NCI-H146 (cell line): ENCODE measurements at places on chromosomes 3 and 15.

DNA sequence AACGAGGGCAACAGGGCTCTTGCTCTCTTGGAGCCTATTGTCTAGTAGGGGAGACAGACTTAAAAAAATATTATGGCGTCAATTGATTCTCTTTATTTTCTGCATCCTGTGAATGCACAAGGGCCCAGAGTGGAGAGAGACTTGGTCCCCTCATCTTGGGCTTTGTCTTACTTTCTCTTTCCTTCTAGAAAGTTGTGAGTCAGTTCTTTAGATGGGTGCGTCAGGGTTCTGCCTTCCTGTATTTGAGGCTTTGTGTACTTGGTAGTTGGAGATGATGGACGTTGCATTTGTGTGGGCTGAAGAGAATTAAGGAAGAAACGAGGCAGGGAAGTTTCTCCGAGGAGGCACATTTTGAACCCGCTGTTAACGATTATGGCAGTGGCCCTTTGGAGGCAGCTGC lies 52.9 kb downstream of the CACNA1D start:
- no peak for DNase-seq

DNA sequence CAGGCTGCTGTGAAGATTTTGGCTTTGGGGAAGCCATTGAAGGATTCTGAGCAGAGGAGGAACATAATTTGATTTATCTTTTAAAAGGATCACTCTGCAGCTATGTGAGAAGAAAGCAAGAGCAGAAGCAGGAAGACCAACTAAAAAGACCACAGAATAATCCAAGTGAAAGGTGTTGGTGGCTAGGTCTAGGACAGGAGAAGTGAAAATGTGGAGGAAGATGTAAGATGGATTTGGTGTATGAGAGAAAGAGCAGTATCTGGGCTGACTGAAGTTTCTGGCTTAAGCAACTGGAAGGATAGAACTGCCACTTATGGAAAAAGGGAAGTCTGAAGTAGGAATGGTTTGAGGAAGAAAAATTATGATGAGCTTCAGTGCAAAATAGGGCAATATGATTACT lies 62.0 kb downstream of the SFMBT1 start:
- DNase-seq = no peak

- DNase-seq = no peak
These were observed 32.9 kb downstream of the ZBTB11 start for GRCh38 chr3:101643861-101644613.

GRCh38 chr3:176969066-176969465 lies 228.2 kb downstream of the TBL1XR1 start:
- no peak for DNase-seq

DNA sequence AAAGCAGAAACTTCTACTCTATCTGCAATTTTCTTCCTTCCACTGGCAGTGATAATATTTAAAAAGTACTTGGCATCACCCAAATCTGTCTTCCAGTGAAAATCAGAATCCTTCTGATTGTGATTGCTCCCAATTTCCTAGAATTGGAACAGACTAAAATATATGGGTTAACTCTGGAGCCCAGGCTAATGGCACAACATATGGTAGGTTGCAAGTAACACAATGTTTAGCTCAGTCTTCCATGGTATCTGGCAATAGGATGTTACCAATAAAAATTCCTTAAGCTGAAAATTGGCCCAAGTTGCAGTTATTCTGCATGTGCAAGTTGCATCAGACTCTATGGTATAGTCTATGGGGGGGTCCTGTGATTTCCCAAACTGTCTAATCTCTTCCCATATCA lies 273.5 kb upstream of the ADAMTS9 start:
- DNase-seq = no peak

GRCh38 chr3:196947136-196947859 lies 5.0 kb upstream of the NCBP2 start:
- DNase-seq = no peak

GRCh38 chr3:33380653-33381052 lies 59.6 kb downstream of the UBP1 start:
- DNase-seq = no peak

- no peak for DNase-seq
These were observed 26.1 kb upstream of the SFMBT1 start for GRCh38 chr3:53071882-53072431.

GRCh38 chr15:31307270-31308184 lies 19.1 kb upstream of the KLF13 start:
- peak; percentile 19 for DNase-seq

GRCh38 chr3:150414959-150415358 lies 6.9 kb downstream of the TSC22D2 start:
- no peak for DNase-seq

DNA sequence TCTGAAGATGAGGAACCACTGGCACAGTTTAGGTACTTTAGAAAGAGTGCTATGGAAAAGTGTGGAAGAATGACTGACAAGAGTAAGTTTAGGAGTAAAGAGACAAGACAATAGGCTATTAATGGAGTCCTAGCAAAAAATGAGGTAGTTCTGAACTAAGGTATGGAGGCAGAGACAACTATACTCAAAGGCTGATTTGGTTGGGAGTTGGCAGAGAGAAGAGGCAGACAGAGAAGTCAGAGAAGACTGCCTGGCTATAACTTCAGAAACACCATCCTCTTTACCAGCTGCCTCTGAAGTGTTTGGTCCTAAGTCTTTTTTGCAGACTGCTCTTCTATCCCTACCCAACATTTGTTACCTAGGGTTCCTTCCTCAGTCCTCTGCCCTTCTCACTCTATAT lies 19.2 kb downstream of the DYNC1LI1 start:
- DNase-seq = no peak

DNA sequence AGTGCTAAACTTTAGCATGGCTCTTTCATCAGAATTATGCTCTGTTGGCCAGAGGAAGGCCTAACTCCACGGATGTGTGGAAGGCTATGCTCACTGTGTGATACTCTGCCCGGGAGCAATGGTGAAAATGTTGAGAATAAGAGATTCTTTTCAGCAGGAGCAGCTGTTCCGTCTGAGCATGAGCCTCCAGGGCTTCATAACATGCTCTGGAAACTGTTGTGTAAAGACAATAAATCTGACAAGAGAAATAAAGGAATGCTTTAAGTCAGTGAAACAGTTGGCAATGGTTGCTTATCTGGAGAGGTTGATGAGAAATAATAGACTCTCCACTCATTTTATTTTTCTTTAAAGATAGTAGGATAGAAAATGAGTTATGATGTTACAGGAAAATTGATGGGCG lies 269.8 kb downstream of the DIPK2A start:
- no peak for DNase-seq

GRCh38 chr3:36837089-36837488 lies 72.7 kb upstream of the DCLK3 start:
- DNase-seq = no peak

DNA sequence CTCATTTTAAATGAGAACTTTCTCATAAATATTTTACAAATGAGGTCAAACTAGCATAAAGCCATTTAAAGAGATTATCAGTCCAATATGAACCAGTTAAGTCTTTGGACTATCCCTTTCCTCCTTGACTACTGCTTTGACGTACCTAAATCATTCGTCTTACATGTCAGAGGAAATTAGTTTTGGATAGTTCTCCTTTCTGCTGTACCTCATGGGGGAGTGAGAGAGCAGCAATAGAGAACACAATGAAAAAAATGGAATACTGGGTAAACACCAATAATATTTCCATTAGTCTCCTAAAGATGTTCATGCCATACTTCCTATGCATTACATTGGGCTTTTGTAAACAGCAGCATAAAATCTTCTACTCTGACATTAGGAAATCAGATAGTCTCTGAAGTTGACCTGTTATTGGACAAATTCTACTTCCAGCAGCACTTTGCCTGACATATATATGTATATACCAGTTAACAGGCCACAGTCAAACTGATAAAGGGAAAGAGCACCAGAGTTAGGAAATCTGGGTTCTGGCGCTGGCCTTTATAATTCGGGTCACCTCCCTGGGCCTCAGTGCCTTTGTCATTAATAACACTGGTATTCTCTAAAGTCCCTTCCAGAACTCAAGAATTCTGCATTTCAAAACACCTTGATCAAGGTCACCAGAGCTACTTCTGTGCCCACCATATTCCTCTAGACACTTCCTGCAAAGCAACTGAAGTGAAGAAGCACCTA lies 26.8 kb downstream of the TIMMDC1 start:
- no peak for DNase-seq

GRCh38 chr15:62782071-62782841 lies 260.3 kb upstream of the TPM1 start:
- DNase-seq = peak; percentile 72

GRCh38 chr3:164537485-164537884 lies 540.8 kb downstream of the SI start:
- DNase-seq = no peak

- no peak for DNase-seq
These were observed 43.4 kb downstream of the ARMC8 start for GRCh38 chr3:138230525-138230924.

DNA sequence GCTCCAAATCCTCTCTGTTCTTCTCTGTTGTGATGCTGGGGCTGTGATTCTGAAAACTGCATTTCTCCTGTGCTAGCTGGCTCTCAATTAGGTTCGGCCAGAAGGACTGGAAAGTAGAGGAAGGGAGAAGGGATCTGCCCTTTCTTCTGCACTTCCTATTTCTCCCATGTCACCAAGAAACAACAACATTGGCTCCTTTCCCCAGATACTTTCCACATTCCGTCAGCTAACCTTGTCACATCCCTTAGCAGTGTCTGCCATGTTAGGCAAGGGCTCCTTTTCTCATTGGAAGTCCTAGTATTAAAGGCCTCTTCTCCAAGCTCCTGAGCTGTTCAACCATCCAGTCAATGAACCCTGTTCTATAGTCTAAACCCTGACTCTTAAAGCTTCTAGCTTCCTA lies 171.1 kb downstream of the ZNF621 start:
- no peak for DNase-seq

DNA sequence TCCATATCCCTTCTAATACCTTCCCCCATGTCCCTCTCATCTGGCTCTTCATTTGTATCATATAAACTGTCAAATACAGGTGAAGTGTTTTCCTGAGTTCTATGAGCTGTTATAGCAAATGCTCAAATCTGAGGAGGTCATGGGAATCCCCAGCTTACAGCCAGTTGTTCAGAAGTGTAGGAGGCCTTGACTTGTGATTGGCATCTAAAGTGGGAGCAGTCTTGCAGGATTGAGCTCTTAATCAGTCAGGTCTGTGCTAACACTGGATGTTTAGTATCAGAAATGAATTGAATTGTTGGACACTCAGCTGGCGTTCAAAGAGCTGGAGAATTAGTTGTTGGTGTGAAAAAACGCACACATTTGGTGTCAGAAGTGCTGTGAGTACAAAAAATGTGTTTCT lies 65.0 kb downstream of the IFT57 start:
- DNase-seq = no peak

- no peak for DNase-seq
These were observed 99.4 kb upstream of the MITF start for GRCh38 chr3:69639851-69640250.

- DNase-seq = no peak
These were observed 52.4 kb downstream of the HEG1 start for GRCh38 chr3:125003369-125003853.

DNA sequence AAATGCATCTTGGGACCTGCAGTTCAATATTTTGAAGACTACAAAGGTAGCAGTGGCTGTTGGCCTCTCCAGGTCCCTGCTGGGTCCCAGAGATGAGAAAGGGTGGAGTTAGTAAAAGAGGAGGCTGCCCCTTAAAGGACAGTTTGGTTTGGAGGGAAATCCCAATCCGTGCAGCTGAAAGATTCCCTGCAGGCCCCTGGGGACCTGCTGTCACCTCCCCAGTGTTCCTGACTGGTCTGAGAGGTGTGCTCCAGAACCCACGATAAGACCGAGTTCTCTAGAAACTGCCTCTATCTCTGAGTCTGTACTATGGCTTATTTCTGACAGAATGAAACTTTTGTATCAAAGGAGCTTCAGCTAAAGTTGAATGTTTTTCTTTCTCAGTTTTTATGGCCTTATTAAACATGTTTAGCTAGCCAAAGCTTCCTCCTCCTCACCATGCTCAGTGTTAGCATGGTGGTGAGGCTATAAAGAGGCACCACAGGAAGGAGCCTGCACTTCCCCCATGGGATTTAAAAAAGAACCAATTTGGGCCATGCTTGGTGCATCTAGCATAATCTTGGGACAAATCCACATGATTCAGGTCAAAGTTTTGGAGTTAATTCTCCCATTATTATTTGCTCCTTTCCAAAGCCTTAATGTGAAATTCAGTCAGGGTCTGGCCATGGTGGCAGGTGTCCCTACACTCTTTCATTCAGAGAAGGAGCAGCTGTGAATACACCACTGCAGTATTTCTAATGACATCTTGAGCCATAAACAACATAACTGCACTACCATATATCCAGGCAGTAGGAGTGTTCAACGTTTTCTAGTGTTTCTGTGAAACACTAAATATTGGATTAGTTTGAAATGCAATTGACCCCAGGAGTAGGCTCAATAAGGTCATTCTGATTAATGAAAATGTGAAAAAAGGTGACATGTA lies 74.4 kb downstream of the ATP1B3 start:
- peak; percentile 22 for DNase-seq

DNA sequence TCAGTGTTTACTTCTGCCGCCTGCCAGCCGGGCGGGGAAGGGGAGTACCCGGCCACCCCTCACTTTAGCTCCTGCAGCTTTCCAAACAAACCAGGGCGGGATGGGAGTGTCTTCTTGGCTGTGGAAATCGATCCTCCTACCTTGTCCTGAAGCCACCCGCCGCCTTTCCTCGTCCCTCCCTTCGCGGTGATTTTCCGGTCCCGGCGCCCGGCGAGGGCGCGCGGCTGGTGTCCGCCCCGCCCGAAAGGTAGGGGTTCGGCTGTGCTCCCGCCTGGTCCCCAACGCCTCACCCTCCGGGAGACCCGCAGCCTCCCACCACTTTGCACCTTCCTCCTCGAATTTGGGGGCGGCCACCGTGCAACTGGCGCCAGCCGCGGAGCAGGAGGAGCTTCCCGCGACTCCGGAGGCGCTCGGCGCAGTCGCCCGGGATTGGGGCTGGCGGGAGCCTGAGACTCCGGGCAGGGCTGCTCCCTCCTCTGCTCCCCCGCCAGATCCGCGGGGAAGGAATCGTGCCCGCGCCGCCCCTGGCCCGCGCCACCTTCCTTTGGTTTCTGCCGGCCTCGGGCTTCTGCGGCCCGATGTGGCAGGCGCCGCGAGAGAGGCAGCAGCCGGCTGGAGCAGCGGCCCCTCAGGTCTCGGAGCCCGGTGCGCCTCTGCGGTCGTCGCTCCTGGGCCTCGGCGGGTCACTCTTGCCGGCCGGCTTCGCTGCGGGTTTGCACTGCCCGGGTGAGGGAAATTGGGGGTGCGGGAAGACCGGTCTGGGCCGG lies 30.7 kb upstream of the ST3GAL6 start:
- DNase-seq = peak; percentile 60

DNA sequence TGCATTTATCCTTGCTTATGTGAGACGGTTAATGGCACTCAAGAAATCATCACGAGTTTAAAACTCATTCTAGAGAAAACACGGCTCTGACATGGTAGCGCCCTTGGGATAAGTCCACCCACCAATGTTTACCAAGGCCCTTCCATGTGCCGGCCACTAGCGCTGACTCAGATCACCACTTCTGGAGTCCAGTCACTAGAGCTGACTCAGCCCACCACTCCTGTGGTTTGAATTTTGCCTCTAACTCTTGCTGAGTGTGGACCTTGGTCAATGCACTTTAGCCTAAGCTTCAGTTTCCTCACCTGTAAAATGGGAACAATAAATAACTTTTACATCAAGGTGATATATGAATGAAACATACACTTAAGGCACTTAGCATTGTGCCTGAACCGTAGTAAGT lies 358.4 kb upstream of the PROK2 start:
- DNase-seq = no peak
